ENCODE measurements at places on chromosomes 1 and 21.

DNA sequence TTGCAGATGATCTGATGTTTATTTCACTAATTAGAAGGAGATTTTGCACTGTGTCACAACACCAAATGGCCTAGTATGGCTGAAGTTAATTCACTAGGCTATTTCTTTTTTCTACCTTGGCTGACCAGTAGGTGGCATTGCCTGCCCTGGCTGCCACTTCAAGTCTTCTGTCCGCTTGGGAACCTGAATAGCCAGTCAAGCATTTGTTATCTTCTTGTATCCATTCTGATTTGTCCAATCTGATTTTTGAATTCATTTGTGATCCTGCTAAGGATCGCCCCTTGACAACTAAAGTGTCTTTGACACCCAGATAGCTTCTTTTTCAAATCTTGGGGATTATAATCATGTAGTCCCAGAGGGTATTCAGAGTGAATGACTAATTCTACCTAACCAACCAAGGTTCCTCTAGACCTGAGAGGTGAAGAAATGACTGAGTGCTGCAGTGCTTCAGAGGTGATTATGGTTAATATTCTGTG is 99.4 kb downstream of the GIPC2 start:
- peak; percentile 77 for DNase-seq

DNA sequence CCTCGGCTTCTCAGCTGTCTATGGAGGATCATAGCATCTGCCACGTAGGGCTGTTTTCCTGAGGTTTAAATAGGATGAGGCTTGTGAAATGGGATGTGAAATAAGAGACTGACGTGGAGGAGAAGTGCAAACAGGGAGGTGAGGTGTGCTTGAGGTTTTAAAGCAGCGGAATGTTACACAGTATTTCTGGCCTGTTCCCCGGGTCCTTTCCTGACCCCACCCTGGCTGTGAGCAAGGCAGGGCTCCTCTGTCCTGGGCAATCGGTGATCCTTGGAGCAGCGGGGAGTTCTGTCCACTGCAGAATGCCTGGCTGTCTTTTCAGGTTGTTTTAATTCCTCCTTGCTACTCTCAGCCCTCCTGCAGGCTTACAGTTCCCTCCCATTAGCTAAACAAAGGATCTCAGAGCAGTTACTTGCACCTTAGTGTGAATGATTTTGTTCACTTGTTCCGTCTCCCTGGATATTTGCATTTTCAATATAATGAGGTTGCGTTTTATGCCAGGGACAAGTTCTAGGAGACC is 38.6 kb downstream of the LHX4 start:
- DNase-seq, result no peak

GRCh38 chr1:246338546-246338945 is 168.5 kb downstream of the SMYD3 start:
- DNase-seq, result no peak

DNA sequence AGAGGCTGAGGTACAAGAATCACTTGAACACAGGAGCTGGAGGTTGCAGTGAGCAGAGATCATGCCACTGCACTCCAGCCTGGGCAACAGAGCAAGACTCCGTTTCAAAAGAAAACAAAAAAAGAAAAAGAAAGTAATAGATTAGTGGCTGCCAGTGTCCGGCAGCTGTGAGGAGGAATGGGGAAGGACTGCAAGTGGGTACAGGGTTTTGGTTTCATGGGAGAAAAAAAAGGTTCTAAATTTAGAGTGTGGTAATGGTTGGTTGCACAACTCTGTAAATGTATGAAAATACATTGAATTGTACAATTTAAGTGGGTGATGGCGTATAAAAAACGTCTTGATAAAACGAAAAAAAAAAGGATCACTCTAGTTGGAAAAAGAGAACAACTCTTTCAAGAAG is 6.7 kb downstream of the TAF1A start:
- no peak for DNase-seq

DNA sequence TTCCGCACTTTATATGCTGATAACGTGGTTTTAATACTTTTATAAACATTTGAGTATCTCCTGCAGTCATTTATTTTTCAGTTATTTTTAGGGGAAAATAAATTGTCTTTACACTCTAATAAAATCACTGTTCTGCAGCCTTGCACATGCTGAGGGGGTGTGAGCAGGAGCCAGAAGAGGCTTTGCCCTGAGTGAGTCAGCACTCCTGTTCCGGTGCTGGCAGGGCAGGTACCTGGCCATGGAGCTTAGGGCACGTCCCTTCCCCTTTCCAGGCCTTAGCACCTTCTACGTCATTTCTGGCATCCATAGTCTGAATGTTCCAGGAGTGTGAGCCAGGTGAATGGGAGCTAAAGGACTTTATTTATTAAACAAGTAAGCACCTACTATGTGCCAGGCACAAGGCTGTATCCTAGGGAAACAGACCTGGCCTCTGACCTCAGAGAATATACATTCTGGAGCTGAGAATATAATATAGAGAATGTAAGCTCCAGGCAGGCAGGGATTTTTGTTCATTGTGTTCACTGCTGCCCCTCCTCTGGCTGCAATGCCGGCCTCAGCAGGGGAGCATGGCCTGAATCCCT is 402.9 kb downstream of the PTPRU start:
- no peak for DNase-seq

- no peak for DNase-seq
Observed at GRCh38 chr1:21761052-21761451, 21.9 kb downstream of the USP48 start.

DNA sequence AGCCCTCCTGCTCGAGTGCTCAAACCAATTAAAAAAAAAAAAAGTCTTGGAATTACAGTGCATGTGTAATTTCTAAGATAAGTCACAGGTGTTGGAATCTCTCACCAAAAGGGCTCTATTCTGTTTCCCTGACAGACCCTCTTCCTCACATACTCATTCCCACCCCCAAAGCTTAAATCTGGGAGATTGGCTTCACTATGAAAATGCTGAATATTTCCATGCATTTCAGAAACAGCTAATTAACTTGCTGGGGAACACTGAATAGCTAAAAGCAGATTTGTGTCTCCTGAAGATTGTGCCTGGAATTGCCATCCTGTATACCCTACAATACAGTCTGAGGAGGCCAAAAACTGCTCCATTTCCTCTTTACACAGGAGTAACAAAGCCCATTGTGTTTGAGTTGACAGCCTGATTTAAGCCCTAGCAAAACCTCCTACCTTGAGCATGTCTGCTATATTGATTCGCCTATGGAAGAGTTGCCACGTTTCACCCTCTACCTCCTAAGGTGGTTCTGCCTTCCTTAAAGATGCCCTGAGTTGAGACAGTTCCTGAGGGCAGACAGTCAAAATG is 1.4 kb upstream of the PIK3R3 start:
- DNase-seq, result no peak

DNA sequence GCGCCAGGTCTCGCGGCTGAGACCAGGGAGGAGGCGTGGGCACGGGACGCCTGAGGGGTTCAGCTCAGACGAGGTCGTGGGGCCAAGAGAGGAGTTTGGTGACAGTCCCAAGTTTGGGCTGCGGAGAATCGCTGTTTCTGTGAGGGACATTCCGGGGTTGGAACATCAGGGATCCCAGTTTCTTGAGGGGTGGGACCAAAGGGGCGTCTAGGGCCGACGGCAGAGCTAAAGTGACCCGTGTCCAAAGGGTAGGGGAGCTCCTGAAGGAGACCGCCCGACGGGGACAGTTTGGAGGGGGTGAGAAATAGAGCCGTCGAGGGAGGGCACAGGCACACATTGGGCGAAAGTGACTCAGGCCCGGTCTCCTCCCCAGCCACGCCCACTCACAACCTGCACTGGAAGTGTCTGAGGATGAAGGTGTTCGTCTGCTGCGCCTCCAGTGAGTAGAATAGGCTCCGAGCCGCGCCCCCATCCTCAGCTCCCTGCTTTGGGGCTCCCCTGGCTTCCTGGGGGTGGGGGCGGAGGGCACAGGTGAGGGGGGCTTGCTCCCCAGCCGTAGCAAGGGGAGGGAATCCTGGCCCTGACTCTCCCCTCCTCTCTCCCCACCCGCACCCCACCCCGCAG is 7.0 kb downstream of the EFNA3 start:
- peak; percentile 66 for DNase-seq

DNA sequence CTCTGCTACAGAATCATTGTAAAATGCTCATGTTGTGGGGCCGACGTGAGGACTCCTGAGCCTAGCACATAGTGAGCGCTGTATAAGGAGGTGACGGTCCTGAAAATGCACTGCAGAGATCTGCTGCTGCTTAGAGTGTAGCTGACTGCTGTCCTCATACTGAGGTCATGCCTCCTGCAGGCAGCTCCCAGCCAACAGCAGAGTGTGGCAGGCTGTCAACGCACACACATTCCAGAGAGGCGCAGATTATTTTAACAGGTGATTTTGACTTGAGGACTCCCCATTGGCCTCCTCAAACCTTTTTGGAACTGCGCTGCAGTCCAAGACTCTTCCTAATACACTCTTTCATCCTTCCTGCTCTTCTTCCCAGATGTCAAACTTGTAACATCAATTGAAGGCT is 119.8 kb upstream of the KCNJ6 start:
- DNase-seq, result no peak

GRCh38 chr1:222919478-222919865 is 104.6 kb downstream of the DISP1 start:
- no peak for DNase-seq

- DNase-seq, result no peak
Observed at GRCh38 chr1:13513895-13514546, at the start of gene LRRC38. Gene LRRC38, minus strand, starts transcription at chr1:13514003. Its CDS starts 410 bp downstream, at chr1:13513593.

DNA sequence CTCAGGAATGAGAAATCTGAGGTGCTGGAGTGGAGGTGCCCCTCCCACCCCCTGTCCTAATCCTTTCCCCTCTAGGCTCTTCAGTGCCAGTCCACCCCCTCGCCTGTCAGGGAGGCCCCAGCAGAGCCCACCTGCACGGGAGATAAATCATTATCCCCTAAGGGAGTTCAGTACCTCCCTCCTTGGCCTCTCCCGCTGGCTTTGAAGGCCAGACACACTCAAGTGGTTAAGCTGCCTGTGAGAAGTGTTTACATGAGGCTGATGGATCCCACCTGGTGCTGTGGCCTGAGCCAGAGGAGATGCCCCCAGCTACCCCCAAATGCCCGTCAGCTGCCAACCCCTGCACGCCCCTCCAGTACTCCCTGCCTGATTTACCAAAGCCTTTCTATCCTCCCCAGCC is 3.7 kb downstream of the RSPO1 start:
- no peak for DNase-seq

DNA sequence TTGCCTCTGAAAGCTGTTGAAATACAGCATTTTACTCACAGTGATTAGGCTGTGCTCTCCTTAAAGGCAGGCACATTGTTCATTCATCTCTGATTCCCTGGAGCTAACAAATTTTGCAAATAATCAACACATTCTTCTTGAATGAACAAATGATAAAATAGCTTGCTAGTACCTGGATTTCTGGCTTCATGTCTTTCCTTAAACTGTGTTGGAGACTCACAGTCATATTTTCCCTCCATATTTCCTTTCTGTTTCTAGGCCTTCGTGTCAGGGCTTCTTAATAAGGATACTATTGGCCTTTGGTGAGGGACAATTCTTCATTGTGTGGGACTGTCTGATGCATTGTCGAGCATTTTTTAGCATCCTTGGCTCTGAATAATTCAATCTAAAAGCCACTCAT is 9.7 kb downstream of the HSD11B1 start:
- DNase-seq, result no peak

DNA sequence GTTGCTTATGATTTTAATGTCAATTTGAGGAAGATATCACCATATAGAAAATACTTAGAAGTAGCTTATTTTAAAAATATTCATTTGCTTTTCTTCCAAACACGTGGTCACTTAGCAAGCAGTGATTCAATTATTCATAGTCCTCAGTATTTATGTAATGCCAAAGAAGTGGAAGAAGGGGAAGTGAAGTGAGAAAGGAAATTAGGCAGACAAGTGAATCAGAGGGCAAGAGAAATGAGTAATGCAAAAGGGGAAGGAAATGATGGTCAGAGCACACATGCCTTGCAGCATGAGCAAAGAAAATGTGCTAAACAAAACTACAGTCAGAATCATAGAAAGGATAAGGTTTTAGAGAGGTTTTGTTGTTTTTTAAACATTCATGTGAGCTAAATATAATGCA is 31.8 kb downstream of the SDCCAG8 start:
- DNase-seq, result peak; percentile 70

DNA sequence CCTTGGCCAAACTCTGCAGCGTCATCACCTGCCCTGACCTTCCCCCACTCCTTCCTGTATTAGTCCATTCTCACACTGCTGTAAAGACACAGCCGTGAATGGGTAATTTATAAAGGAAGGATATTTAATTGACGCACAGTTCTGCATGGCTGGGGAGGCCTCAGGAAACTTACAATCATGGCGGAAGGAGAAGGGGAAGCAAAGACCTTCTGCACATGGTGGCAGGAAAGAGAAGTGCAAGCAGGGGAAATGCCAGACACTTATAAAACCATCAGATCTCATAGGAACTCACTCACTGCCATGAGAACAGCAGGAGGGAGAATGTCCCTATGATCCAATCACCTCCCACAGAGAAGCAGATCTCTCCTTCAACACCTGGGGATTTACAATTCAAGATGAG is 408.5 kb downstream of the PTPRU start:
- DNase-seq, result no peak

DNA sequence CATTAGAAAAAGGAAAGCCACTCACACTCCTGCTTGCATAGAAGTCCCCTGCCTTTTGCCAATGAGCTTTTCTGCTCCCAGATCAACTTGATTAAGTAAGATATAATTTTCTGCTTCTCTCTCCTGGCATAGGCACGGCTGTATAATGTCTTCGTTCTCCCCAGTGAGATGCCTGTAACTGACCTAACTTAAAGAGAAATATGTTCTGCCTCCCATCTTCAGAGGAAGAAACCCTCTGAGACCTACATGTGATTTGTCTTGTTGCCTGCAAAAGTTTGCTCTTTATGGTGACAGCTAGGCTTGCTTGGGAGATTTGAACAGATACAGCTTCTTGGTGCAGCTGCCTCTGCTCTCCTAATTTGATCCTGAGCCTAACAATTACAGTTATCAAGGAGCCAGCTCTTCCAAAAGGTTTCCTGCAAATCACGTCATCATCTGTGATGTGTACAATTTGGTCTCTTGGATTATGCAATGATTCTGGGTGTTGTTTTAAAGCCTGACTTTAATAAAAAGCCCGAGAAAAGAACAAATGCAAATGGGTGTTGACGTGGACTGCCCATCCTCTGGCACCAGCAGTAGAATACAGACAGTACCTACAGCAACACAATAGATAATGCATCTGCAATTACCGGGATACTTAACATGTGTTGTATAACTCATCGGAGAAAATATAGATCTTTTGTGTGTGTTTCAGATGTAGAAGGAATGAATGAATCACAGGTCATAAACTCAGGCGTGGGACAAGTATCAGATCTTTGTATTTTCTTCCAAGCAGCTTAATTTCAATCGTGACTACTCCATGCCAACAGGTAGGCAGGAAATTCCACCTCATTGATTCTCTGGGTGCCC is 76.2 kb upstream of the KAZN start:
- DNase-seq, result peak; percentile 62

DNA sequence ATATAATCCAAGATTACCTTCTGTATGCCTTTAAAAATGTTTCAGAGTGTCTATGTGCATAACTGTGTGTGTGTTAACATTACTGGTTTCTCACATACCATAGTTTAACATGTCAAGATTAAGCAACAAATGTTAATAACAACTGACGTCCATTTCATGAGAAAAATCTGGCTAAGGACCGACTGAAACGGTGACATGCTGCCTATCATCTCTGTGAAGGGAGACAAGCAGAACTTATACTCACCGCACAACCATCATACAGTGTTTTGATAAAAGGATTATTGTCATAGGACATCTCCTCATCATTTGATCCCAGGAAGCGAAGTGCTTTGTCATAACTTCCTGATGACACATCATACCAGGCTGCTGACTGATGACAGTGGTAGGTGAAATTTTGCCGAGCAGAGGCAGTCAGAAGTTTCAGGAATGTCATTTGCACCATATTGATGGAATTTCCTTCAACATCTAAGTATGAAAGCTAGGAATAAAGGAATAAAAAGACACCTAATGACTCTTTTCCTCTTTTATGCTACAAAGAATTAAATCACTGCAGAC is 228.8 kb downstream of the COL11A1 start:
- DNase-seq, result peak; percentile 67

GRCh38 chr1:214633686-214634085 is 30.7 kb downstream of the CENPF start:
- DNase-seq, result no peak

Measured in AG20443 (cell line).